ENCODE measurements at places on chromosomes 1 and 21.

DNA sequence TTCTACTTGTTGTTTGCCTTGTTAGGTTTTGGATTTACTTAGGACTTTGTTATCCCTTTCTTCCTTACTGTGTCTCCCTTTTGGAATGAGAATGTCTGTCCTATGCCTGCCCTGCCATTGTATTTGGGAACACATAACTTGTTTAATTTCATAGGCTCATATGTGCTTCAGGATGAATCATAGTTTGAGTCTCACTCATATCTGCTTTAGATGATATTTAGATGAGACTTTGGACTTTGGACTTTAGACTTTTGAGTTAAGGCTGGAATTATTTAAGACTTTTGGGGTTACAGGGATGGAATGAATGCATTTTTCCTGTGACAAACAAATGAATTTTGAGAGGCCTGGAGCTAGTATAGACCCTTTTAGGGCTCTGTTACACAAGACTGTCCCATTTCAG lies 33.4 kb downstream of the PSMG1 start:
- DNase-seq = no peak

DNA sequence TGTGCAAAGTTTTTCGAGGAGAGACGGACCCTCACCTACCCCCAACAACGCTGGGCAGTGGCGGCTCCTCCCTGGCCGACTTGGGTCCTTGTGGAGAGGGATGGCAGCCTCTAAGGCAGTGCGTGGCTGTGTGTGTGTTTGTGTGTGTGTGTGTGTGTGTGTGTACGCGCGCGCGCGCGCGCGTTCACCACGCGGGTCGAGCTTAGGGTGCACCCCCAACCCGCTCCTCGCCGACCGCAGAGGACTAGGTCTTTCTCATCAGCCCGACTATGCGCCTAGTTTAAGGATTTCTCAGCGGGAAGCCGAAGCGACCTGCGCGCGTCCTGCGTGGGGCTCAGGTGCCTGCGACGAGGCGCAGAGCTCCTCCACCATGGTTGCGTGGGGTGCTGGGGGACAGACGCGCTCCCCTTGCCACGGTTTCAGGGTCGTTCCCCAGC lies 940 bp downstream of the SOX13 start:
- no peak for DNase-seq

- DNase-seq = no peak
Measured at GRCh38 chr1:90710579-90711536, 6.2 kb downstream of the BARHL2 start.

GRCh38 chr1:3968851-3969250 lies 68.8 kb upstream of the C1orf174 start:
- no peak for DNase-seq

- DNase-seq = no peak
Measured at GRCh38 chr1:147651466-147651865, 18.9 kb downstream of the ACP6 start.

DNA sequence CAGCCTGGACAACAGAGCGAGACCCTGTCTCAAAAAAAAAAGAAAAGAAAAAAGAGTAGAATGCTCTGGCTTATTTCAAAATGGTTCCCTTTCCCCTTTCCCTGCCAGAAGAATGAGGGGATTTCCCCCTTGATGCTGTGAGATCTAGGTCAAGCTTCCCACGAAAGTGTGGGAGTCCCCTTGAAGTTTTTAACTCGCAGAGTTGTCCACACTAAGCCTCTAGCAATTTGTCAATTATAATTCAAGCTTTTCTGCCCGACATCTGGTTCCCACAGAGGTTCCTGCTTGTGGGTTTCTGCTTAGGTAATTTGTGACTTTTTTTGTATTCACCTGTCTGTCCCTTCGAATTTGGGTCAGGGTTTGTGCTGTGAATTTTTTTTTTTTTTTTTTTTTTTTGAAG lies 62.8 kb downstream of the ZFYVE9 start:
- no peak for DNase-seq

DNA sequence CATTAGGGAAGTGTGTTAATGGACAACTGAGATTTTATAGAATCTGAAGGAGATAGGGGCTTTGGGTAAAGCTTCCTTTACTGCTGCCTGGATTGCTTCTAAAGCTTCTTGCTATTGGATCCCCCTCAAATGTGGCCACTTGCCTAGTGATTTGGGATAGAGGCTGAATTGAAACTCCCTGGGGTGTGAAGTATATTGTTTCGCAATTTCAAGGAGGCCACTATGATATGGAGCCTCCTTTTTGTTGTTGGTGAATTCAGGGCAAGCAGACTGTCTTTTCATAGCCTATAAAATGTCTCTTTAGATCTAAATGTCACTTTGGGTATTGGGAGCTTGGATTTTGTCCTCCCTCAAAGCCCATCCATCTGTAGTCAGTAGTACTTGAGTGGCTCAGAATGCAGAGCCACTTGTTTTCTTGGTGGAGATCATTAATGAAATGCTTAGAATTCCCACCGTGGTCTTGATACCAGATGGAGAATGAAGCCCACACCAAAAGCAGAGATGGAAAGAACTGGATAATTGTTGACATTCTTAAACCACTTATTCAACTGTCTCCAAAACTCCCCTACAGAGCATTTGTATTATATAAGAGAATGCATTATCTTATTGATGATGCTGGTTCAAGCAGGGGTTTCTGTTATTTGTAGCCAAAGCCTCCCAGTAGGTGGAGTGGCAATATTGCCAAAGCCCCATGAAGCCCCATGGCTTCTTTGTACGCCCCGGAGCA lies 144.3 kb upstream of the KCNE2 start:
- DNase-seq = no peak

DNA sequence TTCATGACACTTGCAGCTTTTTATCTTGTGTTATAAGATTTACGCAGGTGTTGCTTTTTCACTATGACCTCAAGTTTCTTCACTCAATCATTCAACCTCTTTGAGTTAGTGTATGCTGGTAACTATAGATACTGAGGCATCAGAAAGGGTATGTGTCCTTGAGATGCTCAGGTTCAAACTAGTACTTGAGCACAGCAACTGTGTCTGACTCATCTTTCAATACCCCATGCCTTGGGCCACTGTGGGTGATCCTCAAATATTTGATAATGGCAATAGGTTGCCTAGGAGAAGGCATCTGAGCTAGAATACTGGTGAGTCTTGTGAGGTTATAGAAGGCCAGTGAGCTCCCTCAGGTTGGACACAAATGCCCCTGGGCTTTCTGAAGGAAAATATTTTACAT lies 88.1 kb upstream of the SPATA6 start:
- no peak for DNase-seq

DNA sequence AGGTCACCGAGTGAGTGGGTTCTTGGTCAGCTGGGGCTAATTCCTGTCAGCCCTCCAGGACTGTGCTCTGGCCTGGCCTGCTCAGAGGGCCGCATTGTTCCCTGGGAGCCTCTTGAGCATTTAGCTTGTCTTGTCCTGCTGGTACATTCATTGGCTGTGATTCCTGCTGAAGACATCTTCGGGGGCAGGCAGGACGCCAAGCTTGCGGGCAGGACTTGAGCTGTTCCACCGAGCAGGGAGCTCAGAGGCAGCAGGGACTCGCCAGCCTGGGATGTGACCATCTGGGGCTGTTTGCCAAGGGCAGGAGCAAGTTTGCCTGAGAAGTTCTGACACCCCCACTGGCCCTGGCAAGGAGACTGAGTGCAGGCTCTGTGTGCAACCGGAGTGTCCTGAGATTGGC lies 7.0 kb upstream of the SLC26A9 start:
- DNase-seq = peak; percentile 85

GRCh38 chr1:232748910-232749368 lies 56.3 kb upstream of the MAP10 start:
- DNase-seq = no peak
